ENCODE measurements at places on chromosomes 2 and 18. TPM values are rescaled to one million over a fixed set of nuclear protein-coding genes. Genes with fewer than 3 reads are reported as not detected.
A peak's percentile ranks its signal among the peaks of the same experiment; 100 is the strongest.

- peak; percentile 29 for DNase-seq
- H3K4me1 ChIP-seq = no peaks in the 10 kb centered on the region
- H3K36me3 ChIP-seq = no peaks in the 10 kb centered on the region
- H3K4me3 ChIP-seq = no peak overlapping the region
- peaks cover 4% of the 10 kb centered on the region for H3K27me3 ChIP-seq
- no peak overlapping the region for H3K27ac ChIP-seq
Measured at GRCh38 chr2:199485732-199486335, 28.1 kb upstream of the SATB2 start.

GRCh38 chr18:8657873-8658470 lies 47.4 kb upstream of the MTCL1 start:
- H3K4me1 ChIP-seq = no peaks in the 10 kb centered on the region
- no peak overlapping the region for H3K27ac ChIP-seq
- peaks cover 11% of the 10 kb centered on the region for H3K27me3 ChIP-seq
- no peak for DNase-seq

GRCh38 chr18:22272242-22272641 lies 102.9 kb downstream of the GATA6 start:
- no peak for DNase-seq
- H3K36me3 ChIP-seq = no peaks in the 10 kb centered on the region
- no peaks in the 10 kb centered on the region for H3K27me3 ChIP-seq
- no peak overlapping the region for H3K4me3 ChIP-seq
- no peak overlapping the region for H3K27ac ChIP-seq

The TSPYL6 gene
- total RNA-seq = not detected

- H3K36me3 ChIP-seq = peaks cover 29% of the 10 kb centered on the region
- no peak for DNase-seq
- no peaks in the 10 kb centered on the region for H3K27me3 ChIP-seq
- no peak overlapping the region for H3K27ac ChIP-seq
Measured at GRCh38 chr2:197576631-197577030, 60.8 kb downstream of the MOB4 start.

DNA sequence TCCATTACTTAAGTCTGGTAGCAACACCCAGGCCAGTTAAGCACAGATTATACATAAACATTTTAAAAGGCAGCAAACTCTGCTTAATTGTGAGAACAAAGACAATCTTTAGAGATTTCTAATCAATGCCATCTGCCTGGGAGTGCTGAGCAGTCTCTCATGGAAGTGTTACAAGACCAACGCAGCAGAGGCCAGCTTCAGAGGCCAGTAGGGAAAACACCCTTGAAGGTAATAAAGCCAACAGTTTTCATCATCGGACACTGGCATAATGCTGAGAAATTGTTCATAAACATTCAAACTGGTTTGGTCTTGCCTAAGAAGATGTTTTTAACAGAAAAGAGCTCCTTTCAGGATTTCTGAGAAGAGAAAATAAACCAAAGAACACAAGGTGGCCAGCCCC lies 35.0 kb downstream of the EPB41L3 start:
- no peaks in the 10 kb centered on the region for H3K36me3 ChIP-seq
- no peaks in the 10 kb centered on the region for H3K27me3 ChIP-seq
- H3K27ac ChIP-seq = no peak overlapping the region
- no peak overlapping the region for H3K4me3 ChIP-seq
- no peak for DNase-seq

GRCh38 chr2:239807568-239807967 lies 217.6 kb downstream of the NDUFA10 start:
- H3K4me3 ChIP-seq = no peak overlapping the region
- H3K4me1 ChIP-seq = no peaks in the 10 kb centered on the region
- no peaks in the 10 kb centered on the region for H3K36me3 ChIP-seq
- H3K27ac ChIP-seq = peak overlapping the region; percentile 33
- H3K27me3 ChIP-seq = no peaks in the 10 kb centered on the region
- no peak for DNase-seq

The ONECUT2 gene
- total RNA-seq = not detected

GRCh38 chr18:35868915-35869314 lies 103.6 kb upstream of the RMP24 start:
- no peaks in the 10 kb centered on the region for H3K4me1 ChIP-seq
- no peaks in the 10 kb centered on the region for H3K36me3 ChIP-seq
- H3K4me3 ChIP-seq = no peak overlapping the region
- no peak for DNase-seq
- peaks cover 6% of the 10 kb centered on the region for H3K27me3 ChIP-seq

- no peak overlapping the region for H3K4me3 ChIP-seq
- H3K36me3 ChIP-seq = no peaks in the 10 kb centered on the region
- no peaks in the 10 kb centered on the region for H3K27me3 ChIP-seq
- DNase-seq = no peak
Measured at GRCh38 chr18:26405190-26405801, 143.1 kb downstream of the KCTD1 start.

DNA sequence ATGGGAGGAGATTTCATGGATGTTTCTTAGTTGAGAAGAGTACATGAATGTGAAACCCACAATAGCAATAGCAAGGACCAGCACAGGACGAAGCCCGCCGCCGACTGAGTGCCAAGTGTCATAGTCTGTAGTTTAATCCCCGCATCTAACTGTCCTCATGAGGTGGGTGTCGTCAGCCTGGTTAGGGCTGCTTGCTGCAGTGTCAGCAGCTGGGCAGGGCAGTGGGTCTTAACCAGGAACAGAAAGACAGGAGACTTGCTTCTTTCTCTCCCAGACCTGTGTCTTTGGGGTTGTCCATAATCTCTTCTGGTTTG lies 146.6 kb downstream of the VAPA start:
- no peak overlapping the region for H3K27ac ChIP-seq
- no peaks in the 10 kb centered on the region for H3K36me3 ChIP-seq
- H3K4me1 ChIP-seq = no peaks in the 10 kb centered on the region
- no peak overlapping the region for H3K4me3 ChIP-seq

The KLF11 gene
- total RNA-seq = 8.6 TPM

DNA sequence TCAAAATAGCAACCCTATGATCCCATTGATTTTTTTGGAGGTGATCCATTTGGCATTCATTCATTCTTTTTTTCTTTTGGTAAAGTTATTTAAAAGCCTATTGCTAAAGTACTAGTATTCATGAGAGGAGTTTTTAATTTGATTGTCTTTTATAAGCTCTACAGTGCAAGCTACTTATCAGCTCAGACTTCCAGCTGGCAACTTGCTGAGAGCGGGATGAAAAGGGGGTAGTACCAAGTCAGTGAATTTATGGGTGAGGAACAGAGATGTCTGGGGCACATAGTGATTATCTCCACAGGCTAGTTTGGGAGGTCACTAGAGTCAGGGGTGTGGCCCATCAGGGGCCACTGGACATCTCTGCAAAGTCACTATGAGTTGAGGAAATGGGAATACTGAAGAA lies 202.4 kb downstream of the PIK3C3 start:
- H3K36me3 ChIP-seq = no peaks in the 10 kb centered on the region
- no peaks in the 10 kb centered on the region for H3K27me3 ChIP-seq
- H3K4me3 ChIP-seq = no peak overlapping the region
- no peak for DNase-seq
- no peaks in the 10 kb centered on the region for H3K4me1 ChIP-seq
- H3K27ac ChIP-seq = no peak overlapping the region

The ANO7 gene
- total RNA-seq = 0.12 TPM

The GDF7 gene
- total RNA-seq = not detected

- H3K4me1 ChIP-seq = no peaks in the 10 kb centered on the region
- H3K27ac ChIP-seq = no peak overlapping the region
- no peaks in the 10 kb centered on the region for H3K27me3 ChIP-seq
- no peak for DNase-seq
- H3K36me3 ChIP-seq = no peaks in the 10 kb centered on the region
Measured at GRCh38 chr18:8121101-8121500, 488.1 kb upstream of the RAB12 start.

- H3K4me1 ChIP-seq = no peaks in the 10 kb centered on the region
- no peak for DNase-seq
- H3K27me3 ChIP-seq = no peaks in the 10 kb centered on the region
- H3K27ac ChIP-seq = no peak overlapping the region
- H3K36me3 ChIP-seq = no peaks in the 10 kb centered on the region
Measured at GRCh38 chr18:22710673-22711191, 222.4 kb upstream of the RBBP8 start.

DNA sequence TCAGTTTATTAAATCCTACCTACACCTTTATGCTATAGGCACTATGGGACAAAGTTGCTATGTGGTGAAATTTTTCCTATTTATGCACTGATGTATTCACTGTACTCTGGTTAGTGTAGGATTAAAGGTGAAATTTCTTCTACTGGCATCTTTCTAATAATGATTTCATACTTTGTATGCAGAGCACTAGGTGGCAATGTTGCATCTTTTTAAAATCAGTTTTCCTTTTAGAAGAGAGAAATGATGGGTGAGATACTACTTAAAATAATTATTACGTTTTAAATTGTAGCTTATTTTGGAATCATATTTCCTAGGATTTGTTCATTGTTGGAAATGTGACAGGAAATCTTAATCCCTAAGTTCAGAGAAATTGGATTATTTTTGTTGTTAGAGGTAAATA lies 150.9 kb downstream of the CD8B2 start:
- no peaks in the 10 kb centered on the region for H3K27me3 ChIP-seq
- no peak for DNase-seq
- no peaks in the 10 kb centered on the region for H3K4me1 ChIP-seq
- no peak overlapping the region for H3K27ac ChIP-seq
- H3K4me3 ChIP-seq = no peak overlapping the region

DNA sequence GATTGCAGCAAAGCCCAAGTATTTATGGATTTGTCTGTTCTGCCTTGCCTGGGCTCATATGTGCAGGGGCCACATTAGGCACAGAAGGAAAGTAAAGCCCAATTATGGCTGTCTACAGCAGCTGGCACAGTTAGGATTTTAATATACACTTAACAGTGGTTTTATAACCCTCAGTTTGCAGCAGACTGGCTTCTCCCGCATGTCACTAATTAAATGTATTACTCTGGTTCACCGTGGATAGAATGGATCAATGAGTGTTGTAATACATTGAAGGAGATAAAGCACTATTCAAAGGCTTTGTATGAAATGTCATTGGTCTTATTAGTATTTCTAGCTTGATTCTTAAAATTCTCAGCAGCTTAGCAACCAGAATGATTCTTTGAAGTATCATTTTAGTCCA lies 320.2 kb downstream of the KCNS3 start:
- no peaks in the 10 kb centered on the region for H3K4me1 ChIP-seq
- no peak for DNase-seq
- H3K36me3 ChIP-seq = no peaks in the 10 kb centered on the region
- peaks cover 1% of the 10 kb centered on the region for H3K27me3 ChIP-seq
- no peak overlapping the region for H3K4me3 ChIP-seq

GRCh38 chr2:74419345-74419744 lies 2.1 kb downstream of the C2orf81 start:
- H3K4me3 ChIP-seq = no peak overlapping the region
- peaks cover 47% of the 10 kb centered on the region for H3K4me1 ChIP-seq
- H3K27me3 ChIP-seq = peaks cover 2% of the 10 kb centered on the region
- peaks cover 13% of the 10 kb centered on the region for H3K36me3 ChIP-seq

GRCh38 chr2:200943527-200944105 lies 19.8 kb downstream of the ORC2 start:
- no peak overlapping the region for H3K27ac ChIP-seq
- no peaks in the 10 kb centered on the region for H3K27me3 ChIP-seq
- H3K4me3 ChIP-seq = no peak overlapping the region

GRCh38 chr18:3094338-3094684 lies 81.4 kb upstream of the LPIN2 start:
- H3K4me1 ChIP-seq = peaks cover 24% of the 10 kb centered on the region
- no peak for DNase-seq
- H3K27me3 ChIP-seq = no peaks in the 10 kb centered on the region
- no peak overlapping the region for H3K27ac ChIP-seq
- no peaks in the 10 kb centered on the region for H3K36me3 ChIP-seq

DNA sequence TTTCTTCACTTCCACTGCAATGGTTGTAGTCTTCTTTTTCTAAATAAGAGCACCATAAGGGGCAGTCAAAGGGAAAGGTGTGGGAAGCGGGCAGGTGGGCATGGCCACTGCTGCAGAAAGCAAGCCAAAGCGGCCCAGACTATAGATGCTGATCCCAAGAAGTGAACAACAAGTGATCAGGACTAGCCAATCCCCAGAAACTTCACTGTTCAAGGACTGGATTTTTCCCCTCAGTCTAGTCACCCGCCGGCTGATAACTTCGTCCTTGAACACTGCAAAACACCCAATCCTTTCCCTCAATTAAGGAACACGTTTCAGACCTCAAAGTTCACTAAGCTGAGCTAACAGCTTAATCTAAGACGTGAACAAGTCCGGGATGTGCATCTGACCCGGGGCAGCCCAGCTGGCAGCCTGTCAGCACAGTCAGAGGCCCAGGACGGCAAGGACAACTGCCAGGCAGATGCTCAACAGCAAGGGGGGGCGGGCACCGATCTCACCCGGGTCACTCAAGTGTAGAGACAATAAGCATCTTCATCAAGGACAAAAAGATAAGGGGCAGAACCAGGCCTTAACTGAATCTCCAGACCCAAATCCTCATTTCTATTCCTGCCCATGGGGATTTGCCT lies 59.8 kb downstream of the HDLBP start:
- no peaks in the 10 kb centered on the region for H3K27me3 ChIP-seq
- no peak for DNase-seq
- no peak overlapping the region for H3K4me3 ChIP-seq
- peaks cover 58% of the 10 kb centered on the region for H3K36me3 ChIP-seq
- peaks cover 8% of the 10 kb centered on the region for H3K4me1 ChIP-seq
- H3K27ac ChIP-seq = no peak overlapping the region

GRCh38 chr2:222318026-222318711 lies 19.4 kb upstream of the PAX3 start:
- H3K4me3 ChIP-seq = peak overlapping the region; percentile 76
- H3K27me3 ChIP-seq = peaks cover 69% of the 10 kb centered on the region
- H3K36me3 ChIP-seq = no peaks in the 10 kb centered on the region
- H3K4me1 ChIP-seq = peaks cover 19% of the 10 kb centered on the region
- H3K27ac ChIP-seq = no peak overlapping the region

- no peaks in the 10 kb centered on the region for H3K4me1 ChIP-seq
- no peak for DNase-seq
- H3K27ac ChIP-seq = no peak overlapping the region
- peaks cover 16% of the 10 kb centered on the region for H3K27me3 ChIP-seq
Measured at GRCh38 chr18:76504749-76505148, 9.7 kb upstream of the ZNF516 start.

DNA sequence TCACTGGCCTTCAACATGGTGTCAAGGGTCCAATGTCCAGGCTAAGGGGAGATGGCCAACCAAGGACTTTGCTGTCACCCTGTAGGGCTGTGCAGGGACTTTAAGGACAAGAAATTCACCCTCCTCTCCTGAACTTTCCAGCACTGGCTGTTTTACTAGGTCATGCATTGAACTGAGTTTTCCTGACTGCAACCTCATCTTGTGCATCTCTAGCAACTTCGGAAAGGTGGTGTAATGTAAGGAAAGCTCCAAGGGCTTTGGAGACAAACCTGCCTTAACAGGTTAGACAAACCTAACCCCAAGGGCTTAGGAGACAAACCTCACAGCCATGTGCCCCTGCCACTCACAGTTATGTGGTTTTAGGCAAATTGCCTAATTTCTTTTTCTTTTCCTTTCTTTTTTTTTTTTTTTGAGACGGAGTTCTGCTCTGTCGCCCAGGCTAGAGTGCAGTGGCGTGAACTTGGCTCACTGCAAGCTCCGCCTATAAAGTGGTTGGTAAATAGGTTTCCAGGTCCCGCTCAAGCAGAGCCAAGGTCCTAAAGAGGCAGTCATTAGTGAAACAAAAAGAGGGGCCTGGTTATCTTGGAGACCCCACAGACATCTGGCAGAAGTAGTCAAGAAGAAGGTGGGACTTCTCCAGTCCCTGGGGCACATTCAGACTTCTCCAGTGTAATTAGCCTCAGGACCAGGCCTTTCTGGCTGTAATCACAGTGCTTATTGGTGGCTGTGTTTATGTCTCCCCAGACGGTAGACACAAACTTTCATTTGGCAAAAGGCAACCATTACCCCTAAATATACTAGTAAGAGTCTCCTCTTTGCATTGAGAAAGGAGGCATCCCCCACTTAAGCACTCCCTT lies 37.6 kb upstream of the PMAIP1 start:
- H3K36me3 ChIP-seq = no peaks in the 10 kb centered on the region
- no peaks in the 10 kb centered on the region for H3K27me3 ChIP-seq
- no peak for DNase-seq
- H3K4me3 ChIP-seq = no peak overlapping the region
